ENCODE measurements at places on chromosomes 1 and 21.
A peak's percentile ranks its signal among the peaks of the same experiment; 100 is the strongest.

- no peak for DNase-seq
These were observed 87.7 kb downstream of the ST6GALNAC3 start for GRCh38 chr1:76162254-76162653.

GRCh38 chr1:20589331-20590278 is 708 bp downstream of the CDA start:
- no peak for DNase-seq

DNA sequence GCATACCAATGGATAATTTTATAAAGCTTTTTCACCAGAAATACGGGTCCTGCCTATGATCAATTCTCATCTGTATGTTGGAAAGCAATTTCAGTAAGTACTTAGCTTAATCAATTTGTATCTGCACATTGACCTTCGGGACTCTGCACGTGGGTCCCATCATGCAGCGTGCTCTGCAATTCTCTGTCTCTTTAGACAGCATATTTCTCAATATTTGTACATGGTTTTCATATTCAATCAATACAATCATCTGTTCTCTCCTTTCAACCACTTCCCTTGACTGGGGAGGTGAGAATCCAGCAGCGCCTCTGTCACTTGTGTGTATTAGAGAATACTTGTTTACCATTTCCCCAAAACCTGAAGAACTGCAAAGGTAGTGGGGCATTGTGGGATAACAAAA is 220.5 kb downstream of the TNR start:
- DNase-seq = no peak

DNA sequence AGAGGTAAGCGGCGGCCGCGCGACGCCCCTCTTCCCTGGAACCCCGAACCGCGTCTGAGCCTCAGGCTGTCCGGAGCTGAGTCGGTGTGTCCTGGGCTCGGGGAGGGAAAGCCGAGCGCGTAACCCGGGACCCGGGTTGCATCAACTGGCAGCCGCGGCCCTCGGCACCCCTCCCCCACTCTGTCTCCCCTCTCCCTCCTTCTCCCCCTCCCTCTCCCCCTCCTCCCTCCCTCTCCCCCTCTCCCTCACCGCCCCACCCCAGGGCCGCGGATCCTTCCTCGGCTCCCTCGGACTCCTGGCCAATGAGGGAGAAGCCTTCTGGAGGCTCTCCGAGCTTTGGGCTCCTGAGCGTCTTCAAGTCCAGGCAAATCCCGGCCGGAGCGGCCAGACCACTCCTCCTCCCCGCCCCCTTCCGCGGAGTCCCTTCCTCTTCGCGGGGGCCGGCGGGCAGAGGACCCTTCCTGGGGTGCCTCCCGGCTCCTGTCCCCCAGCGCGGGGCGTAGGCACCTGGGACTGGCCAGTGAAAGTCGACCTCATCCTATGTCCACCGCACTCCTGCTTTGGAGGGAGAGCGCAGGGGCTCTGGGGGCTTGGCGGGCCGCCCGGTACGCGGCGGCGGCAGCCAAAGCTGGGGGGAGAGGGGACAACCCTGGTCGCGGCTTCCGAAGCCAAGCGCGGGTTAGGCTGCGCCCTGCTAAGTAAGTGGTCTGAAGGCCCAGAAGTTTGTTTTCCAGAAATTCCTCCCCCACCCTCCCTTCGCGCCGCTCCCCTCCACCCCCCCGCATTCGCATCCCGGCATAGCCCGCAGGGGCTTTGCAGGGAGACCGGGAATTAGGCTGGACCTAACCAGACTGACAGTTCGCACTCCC is 850 bp downstream of the SESN2 start:
- peak; percentile 57 for DNase-seq

GRCh38 chr1:210321131-210321530 is 7.6 kb upstream of the HHAT start:
- no peak for DNase-seq

GRCh38 chr1:14913482-14914177 is 239.9 kb upstream of the TMEM51 start:
- no peak for DNase-seq
